ENCODE measurements at places on chromosomes 16 and 17.

DNA sequence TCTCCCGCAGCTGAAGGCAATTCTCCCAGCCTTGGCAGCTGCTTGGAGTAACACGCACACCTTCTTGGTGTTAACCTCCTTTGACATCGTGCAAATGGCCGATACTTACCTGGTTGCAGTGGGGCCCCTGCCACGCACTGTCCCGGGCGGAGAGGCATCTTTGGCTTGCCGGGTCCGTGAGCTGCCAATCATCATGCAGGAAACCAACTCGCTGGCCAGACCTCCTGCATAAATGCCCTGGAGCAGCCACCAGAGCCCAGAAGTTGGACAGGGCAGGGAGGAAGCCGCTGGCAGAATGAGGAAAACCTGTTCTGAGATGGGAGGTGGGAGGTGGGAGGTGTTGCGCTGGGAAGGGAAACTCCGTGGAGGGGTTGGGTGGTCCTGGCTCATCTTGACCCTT, 41.7 kb upstream of the CREBBP start:
- DNase-seq: no peak

- DNase-seq: no peak
Observed at GRCh38 chr16:26413780-26414179, 652.9 kb upstream of the C16orf82 start.

DNA sequence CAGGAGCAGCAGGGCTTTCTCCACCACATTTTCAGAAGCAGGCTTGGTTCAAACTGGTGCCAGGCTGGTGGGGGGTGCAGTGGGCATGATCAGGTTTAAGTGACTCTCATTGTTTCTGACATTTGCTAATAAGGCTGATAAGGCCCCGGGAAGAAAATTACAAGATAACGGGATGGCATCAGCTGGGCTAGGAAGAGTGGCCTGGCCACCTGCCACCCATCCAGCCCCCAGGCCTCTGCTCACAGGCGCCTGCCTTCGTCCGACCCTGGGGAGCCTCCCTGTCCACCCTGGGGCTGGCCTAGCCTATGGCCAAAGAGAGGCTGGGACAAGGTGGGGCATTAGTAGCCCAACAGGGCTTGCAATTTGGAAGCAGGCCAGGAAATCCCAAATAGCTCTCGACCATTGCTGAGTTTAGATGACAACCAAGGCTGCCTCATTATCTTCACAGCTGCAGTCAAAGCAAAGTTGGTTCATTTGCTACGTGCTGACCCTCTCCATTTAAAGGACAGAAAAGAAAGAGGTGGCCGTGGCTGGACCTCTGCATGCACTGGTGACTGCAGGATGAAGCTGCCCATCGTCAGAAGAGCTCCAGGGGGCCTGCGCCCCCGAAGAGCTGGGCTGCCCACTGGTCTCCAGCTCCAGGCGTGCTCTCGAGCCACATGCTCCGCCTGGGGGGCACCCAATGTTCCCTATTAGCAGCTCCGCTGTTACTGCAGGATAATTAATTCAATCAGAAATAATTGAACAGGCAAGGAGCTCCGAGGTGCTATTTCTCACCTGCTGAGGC, 44.9 kb downstream of the PEMT start:
- no peak for DNase-seq

GRCh38 chr16:13429416-13429815, 490.5 kb upstream of the ERCC4 start:
- DNase-seq: no peak

Measured in erythroblast (primary cell).